ENCODE measurements at places on chromosomes 16 and 17.

GRCh38 chr16:4034963-4035362 is 81.3 kb downstream of the ADCY9 start:
- DNase-seq, result no peak

DNA sequence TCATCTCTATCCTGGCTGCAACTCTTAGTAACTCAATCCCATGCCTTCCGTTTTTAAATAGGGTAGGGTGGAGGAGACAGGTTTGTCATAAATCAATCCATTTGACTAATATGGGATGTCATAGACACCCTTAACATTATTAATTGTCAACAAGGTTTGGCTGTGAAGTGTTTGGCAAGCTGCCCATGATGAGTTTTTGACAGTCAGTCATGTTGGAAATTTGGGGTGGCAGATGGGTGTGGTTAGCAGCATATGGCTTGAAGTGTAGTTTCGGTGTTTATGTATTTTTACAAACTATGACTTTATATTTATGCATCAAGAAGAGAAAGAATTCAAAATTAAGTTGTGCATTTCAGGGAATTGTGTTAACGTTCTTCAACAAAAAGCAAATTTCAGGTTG is 221.8 kb upstream of the CDH5 start:
- DNase-seq, result no peak

- no peak for DNase-seq
These were observed 38.1 kb upstream of the IRX3 start for GRCh38 chr16:54324716-54325115.

DNA sequence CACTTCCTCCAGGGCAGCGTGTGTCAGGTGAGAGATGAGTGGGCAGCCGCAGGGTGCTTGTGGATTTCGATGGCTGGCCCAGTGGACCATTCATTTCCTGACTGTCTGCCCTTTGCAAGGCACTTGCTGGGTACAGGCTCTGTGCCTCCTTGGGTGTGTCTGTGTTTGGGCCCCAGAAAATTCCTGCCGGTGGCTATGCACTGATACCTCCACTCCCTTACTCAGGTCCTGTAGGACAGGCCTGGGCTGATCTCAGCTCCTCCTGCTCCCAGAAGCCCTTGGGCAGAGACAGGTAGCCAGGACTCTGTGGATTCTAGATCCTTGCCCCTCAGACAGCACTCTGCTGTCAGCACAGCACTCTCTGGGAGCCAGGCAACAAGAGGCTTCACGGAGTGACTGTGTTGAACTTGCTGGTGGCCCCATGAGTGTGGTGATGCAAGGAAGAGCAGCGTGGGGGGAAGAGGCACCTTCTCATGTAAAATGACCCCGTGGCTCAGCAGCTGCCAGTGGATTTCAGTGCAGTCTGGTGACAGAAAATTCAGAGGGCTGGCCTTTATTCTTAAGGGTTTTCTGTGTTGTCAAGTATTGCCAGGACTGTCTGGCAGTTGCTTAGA is 29.0 kb downstream of the PGS1 start:
- no peak for DNase-seq

Data from T47D (cell line).